A549 treated with GW870086 at 1 μM for 4 hours (cell line): ENCODE measurements at places on chromosomes 5 and 9. TPM values are rescaled to one million over a fixed set of nuclear protein-coding genes. Genes with fewer than 3 reads are reported as not detected.

Gene ASB6
- total RNA-seq = 21.3 to 27.6 TPM (median 25.8 TPM) in 5 replicates

Gene NSG2
- total RNA-seq = 0.25 TPM in 1 of 5 replicates, not detected in the others

Gene RORB
- not detected in 5 replicates for total RNA-seq

Gene MARCHF6
- 42.6 to 77.2 TPM (median 73.6 TPM) in 5 replicates for total RNA-seq

Gene HTR4
- not detected in 5 replicates for total RNA-seq

Gene PAPPA
- total RNA-seq = 18.8 to 29.7 TPM (median 26.2 TPM) in 5 replicates

Gene IL9
- not detected in 5 replicates for total RNA-seq

Gene TEX48
- not detected in 5 replicates for total RNA-seq

Gene RBM22
- total RNA-seq = 44.4 to 48.9 TPM (median 47.4 TPM) in 5 replicates

Gene PPIC
- 16.5 to 17.7 TPM (median 16.6 TPM) in 5 replicates for total RNA-seq

Gene PCDHGA8
- 0.02 to 0.13 TPM (median 0.07 TPM) in 3 of 5 replicates, not detected in the others for total RNA-seq

Gene LCN10
- not detected in 5 replicates for total RNA-seq

Gene AK8
- total RNA-seq = 0.79 to 1.4 TPM (median 1.1 TPM) in 5 replicates

Gene SHOC1
- total RNA-seq = 0.05 TPM in 1 of 5 replicates, not detected in the others

Gene DNM1
- total RNA-seq = 80.7 to 101 TPM (median 88.4 TPM) in 5 replicates

Gene NEUROG1
- total RNA-seq = not detected in 5 replicates

Gene TAF11L5
- not detected in 5 replicates for total RNA-seq

Gene PCDHGA9
- total RNA-seq = 0.05 to 0.10 TPM (median 0.07 TPM) in 4 of 5 replicates, not detected in the other

Gene AGXT2
- total RNA-seq = not detected in 5 replicates

Gene PITX1
- total RNA-seq = 19.2 to 31.0 TPM (median 28.5 TPM) in 5 replicates

Gene DMRT3
- not detected in 5 replicates for total RNA-seq

Gene NR4A3
- 1.5 to 3.2 TPM (median 2.1 TPM) in 5 replicates for total RNA-seq

Gene DIPK1B
- 6.9 to 9.6 TPM (median 9.4 TPM) in 5 replicates for total RNA-seq

Gene PLPP7
- total RNA-seq = 0.09 TPM in 1 of 5 replicates, not detected in the others

Gene RANBP6
- 10.9 to 16.1 TPM (median 15.5 TPM) in 5 replicates for total RNA-seq

Gene BHMT
- 0.13 TPM in 1 of 5 replicates, not detected in the others for total RNA-seq

Gene CPLANE1
- total RNA-seq = 3.2 to 5.4 TPM (median 4.4 TPM) in 5 replicates

Gene TAF1L
- 0.02 TPM in 1 of 5 replicates, not detected in the others for total RNA-seq

Gene MYORG
- total RNA-seq = 3.3 to 5.2 TPM (median 4.6 TPM) in 5 replicates

Gene GFPT2
- total RNA-seq = 74.4 to 96.5 TPM (median 84.9 TPM) in 5 replicates
